ENCODE measurements at places on chromosomes 2 and 18.

DNA sequence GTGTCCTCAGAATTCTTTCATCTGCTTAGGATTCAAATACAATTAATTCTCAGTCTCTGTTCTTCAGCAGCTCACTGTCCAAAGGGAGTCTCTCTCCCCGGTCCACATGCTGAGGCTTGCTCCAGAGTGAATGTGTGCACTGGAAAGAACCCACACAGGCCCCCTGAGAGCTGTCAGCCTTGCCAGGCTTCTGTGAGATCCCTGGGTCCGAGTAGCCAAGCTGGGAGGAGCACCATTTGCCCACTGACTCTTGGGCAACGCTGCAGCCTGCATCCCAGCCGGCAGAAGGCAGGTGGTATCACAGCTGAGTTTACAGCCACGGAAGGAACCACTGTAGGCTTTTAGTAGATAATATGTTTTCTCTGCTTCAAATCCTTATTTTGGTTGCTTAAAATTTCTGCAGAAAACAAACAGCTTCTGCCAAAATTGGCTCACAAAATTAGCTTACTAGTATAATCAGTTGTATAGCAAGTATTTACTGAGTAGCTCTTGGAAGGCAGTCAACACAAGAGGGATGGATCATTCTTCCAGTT is 21.4 kb upstream of the LTBP1 start:
- no peak for DNase-seq

- no peak for DNase-seq
These were observed 24.4 kb downstream of the RPL37A start for GRCh38 chr2:216522892-216523502.

GRCh38 chr2:149579972-149580882 is 7.3 kb downstream of the MMADHC start:
- no peak for DNase-seq

GRCh38 chr2:46481198-46482193 is 2.1 kb downstream of the TMEM247 start:
- DNase-seq = peak; percentile 60

- DNase-seq = no peak
These were observed 194.5 kb downstream of the SEPTIN10 start for GRCh38 chr2:109419171-109419756.

DNA sequence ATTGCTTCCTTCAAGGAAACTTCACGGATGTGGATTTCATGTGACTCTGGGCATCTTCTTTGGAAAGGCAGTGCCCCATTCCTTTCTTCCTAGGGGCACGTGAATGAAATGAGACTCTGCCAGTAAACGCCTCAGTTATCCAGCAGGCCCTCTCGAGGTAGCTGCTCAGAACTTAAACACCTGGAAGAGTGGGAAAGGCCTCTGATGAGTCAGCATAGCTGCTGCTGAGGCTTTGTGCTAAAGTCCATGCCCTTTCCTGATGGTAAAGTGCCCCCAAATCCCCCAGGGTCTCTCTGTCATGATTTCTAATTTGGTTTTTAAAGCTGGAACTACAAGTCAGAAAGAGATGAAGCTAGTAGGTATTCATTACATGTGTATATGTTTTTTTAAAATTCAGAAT is 3.8 kb downstream of the SLC1A4 start:
- no peak for DNase-seq

DNA sequence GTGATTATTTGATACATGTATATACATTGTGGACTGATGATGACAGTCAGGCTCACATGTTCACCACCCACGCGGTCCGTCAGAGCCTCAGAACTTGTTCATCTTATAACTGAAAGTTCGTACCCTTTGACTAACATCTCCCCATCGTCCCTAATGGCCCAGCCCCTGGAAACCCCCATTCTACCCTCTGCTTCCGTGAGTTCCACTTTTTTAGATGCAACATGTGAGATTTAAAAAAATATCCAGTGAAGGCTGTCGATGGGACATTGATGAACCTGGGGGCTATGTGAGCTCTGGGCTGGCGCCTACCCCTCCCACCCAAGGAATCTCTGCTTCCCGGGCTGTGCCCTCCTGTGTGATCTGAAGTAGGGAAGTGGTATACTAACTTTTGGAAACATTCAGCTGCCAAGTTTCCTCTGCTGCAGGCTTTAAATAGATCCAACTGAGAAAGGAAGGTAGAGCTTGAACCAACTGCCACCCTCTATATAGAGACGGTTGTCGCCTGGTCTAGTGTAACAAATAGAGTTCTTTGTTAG is 163.8 kb downstream of the FAM210A start:
- peak; percentile 98 for DNase-seq

DNA sequence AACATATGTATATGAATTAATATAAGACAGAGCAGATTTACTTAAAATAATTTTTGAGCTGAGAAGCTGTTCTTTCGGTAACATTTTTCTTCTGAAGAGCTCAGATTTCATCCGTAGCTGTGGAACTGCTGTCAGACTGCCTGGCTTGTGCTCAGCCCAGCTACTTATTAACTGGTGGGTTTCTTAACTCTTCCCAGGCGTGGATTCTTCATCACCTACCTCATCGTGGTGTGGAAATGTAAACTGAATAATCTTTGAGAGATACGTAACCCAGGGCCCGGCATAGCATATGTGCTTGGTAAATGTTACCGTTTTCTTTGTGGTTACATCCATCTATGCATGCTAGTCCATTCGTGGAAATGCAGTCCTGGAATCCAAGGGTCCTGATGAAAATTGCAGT is 145.0 kb downstream of the MCFD2 start:
- no peak for DNase-seq

DNA sequence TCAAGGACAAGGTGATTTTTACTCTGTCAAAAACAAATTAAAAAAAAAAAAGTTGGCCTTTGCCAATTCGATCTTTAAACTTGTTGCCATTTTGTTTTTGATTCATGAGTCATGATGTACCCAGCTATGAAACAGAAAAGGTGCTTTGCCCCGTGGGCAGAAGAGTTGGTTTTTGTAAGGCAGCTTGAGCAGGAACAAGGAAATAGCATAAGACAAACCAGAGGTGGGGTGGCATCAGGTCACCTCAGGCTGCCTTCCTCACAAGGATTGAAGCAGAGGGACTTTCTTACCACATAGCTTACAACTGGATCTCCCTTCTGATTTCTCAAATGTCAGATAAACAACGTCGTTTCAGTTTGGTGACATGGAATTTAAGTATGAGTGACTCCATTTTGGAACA is 123.8 kb downstream of the ARL4C start:
- no peak for DNase-seq

DNA sequence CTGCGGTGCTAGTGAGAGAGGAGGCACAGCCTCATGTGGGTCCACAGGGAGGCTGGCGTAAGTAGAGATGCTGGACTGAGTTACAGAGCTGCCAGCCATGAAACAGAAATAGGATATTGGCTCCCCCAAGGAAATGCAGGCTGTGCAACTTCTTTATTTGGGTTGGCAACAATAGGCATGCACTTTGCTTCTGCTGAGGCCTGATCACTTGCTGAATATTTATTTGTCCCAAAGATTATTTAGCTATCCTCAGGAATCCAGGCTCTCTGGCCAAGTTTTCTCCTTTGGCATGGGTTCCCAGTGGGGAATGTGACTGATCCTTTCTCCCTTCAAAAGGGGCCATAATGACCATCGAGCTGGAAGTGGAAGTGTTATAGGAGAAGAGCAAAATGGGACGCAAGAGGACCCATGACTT is 60.0 kb downstream of the MAPK4 start:
- no peak for DNase-seq

- no peak for DNase-seq
These were observed 367.0 kb upstream of the FANCL start for GRCh38 chr2:58608146-58608545.

DNA sequence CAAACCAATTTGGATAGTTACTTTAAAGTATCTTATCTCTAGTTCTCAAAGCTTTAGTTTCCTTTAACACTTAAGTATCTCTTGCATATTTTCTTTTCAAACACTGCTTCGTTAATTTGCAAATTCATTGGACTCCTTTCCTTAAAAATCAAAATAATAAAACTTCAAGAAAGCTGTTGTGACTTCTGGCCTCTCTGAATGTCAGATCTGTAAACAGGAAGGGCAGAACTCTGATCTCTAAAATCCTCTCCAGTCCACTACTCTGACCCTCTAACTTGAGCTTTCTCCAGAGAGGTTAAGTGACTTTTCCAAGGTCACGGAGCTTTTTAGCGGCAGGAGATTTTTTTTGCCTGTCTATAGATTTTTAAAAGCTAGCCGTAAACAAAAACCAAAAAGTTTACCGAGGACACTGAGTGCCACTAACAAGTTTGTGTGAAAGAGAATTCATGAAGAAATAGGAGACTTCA is 155.5 kb downstream of the TGIF1 start:
- DNase-seq = peak; percentile 20

- no peak for DNase-seq
These were observed 56.9 kb upstream of the ID2 start for GRCh38 chr2:8624855-8625398.

DNA sequence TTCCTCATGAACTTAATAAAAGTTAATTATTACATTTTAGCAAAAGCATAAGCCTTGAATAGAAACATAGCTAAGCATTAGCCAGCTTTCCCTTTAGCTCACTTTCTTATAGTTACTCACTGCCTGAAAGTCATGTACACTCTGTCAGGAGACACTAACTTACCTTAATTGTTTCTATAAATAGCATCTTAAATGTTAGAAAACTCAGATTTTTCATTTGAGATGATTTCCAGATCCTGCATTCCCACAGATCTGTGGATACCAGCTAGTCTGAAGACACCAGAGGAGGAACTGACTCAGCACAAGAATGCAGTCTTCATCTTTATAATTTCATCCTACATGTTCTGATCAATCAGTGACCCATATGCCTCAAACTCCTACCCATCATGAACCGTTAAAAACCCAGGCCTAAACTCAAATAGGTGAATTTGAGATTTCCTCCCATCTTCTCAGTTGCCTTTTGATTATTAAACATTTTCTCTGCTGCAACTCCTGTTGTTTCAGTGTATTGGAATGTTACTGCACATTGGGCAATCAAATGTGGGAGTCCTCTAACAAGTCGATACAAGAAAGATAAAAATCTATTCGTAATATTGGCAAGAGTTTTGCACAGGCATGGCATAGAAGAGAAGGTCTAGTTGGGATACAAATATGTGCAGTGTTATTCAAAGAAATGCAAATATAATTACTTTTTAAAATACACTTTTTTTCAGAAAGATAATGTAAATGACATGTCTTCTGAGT is 857.4 kb upstream of the CDH2 start:
- no peak for DNase-seq

GRCh38 chr2:47193607-47194006 is 38.5 kb upstream of the STPG4 start:
- no peak for DNase-seq

DNA sequence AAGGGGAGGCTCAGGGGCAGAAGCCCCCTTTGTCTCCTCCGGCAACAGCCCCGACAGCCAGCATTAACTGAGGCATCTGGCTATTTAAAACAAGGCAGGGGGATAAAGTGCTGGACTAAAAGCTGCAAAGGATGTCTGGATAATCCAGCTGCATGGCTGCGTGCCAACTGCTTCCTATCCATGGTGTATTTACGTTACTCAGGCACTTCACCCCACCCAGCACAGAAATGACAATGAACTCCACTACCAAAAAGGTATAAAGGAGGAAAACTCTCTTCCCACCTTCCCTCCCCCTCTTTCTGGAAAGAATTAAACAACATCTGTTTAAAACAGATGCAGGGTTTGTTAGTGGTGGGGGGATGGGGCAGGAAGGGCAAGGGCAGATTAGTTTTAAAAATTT is 82.5 kb downstream of the SPRED2 start:
- DNase-seq = no peak

GRCh38 chr2:55428258-55428657 is 8.6 kb upstream of the CCDC88A start:
- DNase-seq = no peak

GRCh38 chr18:48766026-48766425 is 184.7 kb downstream of the SMAD7 start:
- DNase-seq = no peak

- DNase-seq = no peak
These were observed 37.6 kb downstream of the SFXN5 start for GRCh38 chr2:73033766-73034381.

- no peak for DNase-seq
These were observed 9.5 kb upstream of the SCN1A start for GRCh38 chr2:166137331-166137730.

- no peak for DNase-seq
These were observed 80.0 kb downstream of the CCDC93 start for GRCh38 chr2:117933884-117934354.

- no peak for DNase-seq
These were observed 119.8 kb downstream of the KYNU start for GRCh38 chr2:142997231-142997630.

DNA sequence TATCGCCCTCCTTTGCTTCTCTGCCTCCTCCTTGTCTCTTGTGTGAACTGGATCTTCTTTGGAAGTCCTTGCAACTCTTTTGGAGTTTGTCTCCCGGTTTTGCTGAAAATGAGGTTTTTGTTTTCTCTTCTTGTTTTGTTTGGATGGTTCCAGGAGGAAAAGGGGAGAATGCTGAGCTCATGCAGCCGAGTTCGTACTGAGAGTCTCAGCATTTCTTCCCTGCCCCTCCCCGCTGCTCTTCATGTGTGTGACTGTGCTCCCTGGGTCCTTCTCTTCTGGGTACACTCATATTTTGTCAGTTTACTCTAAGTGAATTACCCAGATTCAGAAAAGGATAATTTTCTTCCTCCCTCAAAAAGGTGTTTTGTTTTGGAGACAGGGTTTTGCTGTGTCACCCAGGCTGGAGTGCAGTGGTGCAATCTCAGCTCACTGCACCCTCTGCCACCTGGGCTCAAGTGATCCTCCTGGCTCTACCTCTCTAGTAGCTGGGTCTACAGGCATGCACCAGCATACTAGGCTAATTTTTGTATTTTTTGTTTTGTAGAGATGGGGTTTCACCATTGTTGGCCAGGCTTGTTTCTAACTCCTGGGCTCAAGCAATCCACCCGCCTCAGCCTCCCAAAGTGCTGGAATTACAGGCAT is 142.9 kb upstream of the IL1R2 start:
- no peak for DNase-seq

DNA sequence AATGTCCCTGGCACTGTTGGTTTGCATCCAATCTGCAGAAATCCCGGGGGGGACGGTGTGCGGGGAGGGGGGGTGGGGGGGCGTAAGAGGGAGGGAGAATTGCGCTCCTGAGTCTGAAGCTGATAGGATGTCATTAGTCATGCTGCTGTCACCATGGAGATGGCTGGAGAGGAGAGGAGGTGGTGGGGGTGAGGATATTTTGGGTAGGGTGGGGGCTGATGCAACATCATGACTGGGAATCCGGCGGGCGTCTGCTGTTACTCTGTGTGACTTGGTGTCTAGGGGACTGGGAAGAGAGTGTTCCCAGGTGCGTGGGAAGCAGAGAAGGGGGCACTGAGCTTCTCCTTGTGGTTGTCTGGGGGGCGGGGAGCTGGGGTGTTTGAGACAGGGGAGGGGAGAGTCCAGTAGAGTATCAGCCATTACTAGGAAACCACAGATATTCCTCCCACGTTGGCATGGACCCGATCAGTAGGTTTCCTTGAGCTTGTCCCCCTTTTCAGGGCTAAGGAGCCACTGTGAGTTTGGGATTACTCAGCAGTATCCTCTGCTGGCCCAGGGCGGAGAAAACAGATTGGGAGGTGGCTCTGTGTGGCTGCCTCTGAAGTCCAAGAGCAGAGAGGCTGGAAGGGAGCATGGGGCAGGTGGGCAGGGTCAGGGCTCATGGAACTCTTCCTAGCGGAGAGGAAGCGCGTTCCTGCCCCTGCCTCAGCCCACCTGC is 18.9 kb downstream of the TET3 start:
- no peak for DNase-seq

GRCh38 chr2:34070196-34070595 is 471.1 kb upstream of the FAM98A start:
- DNase-seq = no peak

- peak; percentile 60 for DNase-seq
These were observed 140.5 kb downstream of the TPGS2 start for GRCh38 chr18:36688020-36688965.

GRCh38 chr2:15666861-15667808 is 75.5 kb downstream of the DDX1 start:
- no peak for DNase-seq

- DNase-seq = no peak
These were observed 20.3 kb downstream of the RASGRP3 start for GRCh38 chr2:33496726-33497125.
